ENCODE measurements at places on chromosomes 13 and 19. TPM values are rescaled to one million over a fixed set of nuclear protein-coding genes. Genes with fewer than 3 reads are reported as not detected.

- DNase-seq: no peak
Measured at GRCh38 chr19:29831041-29831548, 19.3 kb downstream of the CCNE1 start.

DNA sequence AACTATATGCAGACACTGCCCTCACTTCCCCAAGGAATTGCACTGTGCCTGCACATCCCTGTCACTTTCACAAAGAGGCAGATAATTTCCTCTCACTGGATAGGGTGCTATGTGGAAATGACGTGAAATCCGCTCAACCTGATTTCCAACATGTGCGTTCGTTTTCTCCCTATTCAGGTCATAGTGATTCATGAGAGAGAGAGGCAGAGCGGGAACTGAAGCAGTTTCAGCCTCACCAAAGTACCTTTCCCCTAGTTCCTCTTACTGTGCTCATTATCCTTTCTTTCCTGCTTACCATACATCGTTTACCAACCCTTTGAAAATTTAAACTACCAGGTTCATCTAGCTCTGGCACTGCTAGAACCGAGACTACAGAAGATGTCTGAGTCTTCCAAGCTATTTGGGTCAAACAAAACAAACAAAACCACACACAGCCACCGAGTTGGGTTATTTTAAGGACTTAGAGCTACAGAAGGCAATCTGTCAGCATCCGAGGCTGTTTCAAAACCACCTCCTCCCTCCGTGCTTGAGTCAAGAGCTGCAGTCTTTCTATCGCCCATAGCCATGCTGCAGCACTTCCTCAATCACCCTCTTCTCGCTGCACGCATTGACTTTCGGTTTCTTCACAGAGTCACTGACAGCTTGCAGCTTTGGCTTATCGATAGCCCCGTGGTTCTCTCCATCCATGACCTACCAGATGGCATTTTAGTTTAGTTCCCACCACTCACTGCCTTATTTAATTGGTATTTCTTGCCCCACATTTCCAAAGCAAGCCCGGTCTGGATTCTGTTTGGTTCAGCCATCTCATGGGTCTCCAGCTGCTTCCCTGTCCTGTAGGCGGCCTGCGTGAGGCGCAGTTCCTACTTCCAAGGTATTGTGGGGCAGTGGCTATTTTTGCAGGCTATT is 1395.8 kb downstream of the EFNB2 start:
- DNase-seq: no peak

- no peak for DNase-seq
Measured at GRCh38 chr13:26621731-26622401, 64.4 kb downstream of the WASF3 start.

DNA sequence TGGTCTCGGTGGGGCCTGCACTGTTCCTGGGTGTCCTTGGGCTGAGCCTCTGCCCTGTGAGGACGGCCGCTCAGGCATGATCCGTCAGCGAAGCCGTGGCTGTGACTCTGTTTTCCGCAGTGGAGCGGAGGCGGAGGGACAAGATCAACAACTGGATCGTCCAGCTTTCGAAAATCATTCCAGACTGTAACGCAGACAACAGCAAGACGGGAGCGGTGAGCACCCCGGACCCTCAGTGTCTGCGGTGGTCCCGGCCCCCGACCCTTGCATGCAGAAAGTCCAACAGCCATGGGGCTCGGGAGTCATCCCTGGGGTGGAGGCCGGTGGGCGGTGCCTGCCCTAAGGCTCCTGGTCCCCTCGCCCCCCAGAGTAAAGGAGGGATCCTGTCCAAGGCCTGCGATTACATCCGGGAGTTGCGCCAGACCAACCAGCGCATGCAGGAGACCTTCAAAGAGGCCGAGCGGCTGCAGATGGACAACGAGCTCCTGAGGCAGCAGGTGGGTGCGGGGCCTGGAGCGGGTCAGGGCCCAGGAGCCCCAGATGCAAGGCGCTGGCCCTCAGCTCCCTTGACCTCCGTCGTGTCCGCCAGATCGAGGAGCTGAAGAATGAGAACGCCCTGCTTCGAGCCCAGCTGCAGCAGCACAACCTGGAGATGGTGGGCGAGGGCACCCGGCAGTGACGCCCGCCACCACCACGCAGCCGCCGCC is 3.6 kb upstream of the HAMP start:
- no peak for DNase-seq

GRCh38 chr13:111280681-111281585 is 39.5 kb upstream of the TEX29 start:
- no peak for DNase-seq

GRCh38 chr19:778910-779653 is 18.2 kb upstream of the PTBP1 start:
- DNase-seq: no peak

GRCh38 chr19:3369337-3370213 is 3.2 kb downstream of the NFIC start:
- DNase-seq: no peak

DNA sequence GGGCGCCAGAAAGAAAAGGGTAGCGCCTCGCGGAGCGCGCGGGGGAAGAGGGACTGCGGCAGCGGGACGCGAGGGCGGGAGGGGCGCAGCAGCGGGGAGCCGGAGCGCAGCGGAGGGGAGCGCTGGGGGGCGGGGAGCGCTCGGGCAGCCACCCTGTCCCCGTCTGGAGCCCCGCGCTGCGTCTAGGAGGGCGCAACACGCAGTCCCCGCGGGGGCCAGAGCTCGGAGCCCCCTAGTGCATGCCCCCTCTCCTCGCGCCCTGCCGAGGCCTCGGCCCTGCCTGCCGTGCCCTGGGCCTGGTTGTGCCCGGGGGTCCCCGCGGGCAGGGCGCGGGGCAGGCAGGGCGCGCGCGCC is 37.9 kb downstream of the SOX1 start:
- no peak for DNase-seq

- no peak for DNase-seq
Measured at GRCh38 chr13:39335721-39336120, 267.3 kb downstream of the LHFPL6 start.

- no peak for DNase-seq
Measured at GRCh38 chr13:35836446-35836845, 294.7 kb downstream of the DCLK1 start.

GRCh38 chr13:111900390-111901131 is 166.4 kb upstream of the SOX1 start:
- no peak for DNase-seq

- no peak for DNase-seq
Measured at GRCh38 chr13:23615395-23616081, 45.3 kb downstream of the TNFRSF19 start.

GRCh38 chr19:13100841-13101589 is 1.6 kb downstream of the LYL1 start:
- DNase-seq: no peak

- DNase-seq: no peak
Measured at GRCh38 chr13:97015661-97016350, 21.5 kb upstream of the OXGR1 start.

- no peak for DNase-seq
Measured at GRCh38 chr13:112734696-112735547, 45.1 kb downstream of the ATP11A start.

- no peak for DNase-seq
Measured at GRCh38 chr13:99326012-99326411, 18.8 kb upstream of the GPR183 start.

DNA sequence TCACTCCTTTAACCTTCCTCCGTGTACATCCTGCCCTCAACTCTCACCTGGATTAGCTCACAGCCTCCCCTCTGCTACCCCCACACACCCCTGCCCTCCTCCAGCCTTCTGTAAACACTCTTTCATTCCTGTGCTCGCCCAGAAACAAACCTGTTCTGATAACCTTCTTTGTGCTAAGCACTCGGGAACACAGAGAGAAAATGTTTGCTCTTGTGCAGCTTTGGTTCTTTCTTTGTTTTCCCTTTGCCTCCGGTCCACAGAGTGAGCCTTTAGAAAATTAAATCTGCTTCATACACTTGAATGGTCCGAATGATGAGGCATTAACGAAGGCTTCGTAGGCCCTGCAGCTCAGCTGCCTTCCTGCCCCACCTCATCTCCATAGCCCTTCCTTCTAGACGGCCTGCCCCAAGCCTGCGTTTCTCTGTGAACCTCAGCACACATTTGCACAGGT is 6.6 kb upstream of the ZDHHC20 start:
- peak; percentile 27 for DNase-seq

DNA sequence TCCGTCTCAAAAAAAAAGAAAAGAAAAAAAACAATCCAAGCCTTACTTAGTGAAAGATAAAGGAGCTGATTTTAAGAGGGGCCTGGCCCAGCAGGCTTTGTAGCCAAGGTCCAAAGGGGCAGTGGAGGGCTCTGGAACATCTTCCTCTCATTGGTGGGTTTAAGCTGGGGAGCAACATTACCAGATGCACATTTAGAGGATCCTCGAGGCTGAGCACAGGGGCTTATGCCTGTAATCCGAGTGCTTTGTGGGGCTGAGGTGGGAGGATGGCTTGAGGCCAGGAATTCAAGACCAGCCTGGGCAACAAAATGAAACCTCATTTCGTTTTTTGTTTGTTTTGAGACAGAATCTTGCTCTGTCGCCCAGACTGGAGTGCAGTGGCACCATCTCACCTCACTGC is 8.0 kb upstream of the TMEM160 start:
- no peak for DNase-seq

DNA sequence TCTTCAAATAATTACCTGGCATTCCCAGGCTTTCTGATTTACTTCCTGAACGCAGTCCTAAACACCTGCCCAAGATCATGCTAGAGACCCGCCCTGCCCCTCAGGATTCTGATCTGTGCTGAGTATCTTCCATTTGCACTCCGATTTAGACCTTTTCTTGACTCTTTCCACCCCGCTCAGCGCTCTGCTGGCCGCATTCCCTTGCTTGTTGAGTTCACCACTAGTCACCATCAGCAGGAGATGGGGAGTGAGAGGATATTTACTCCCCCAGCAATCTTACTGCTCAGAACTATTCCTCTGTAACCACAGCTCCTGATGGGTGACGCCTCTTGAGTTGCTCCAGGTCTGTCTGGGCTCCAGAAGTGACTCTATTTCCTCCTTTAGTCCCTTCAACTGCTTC is 419.4 kb upstream of the MIR17HG start:
- no peak for DNase-seq

KLHL1 gene
- 0.33 TPM for total RNA-seq

KRTDAP gene
- total RNA-seq: 1.6 TPM

C19orf85 gene
- not detected for total RNA-seq

INAFM1 gene
- 11.8 TPM for total RNA-seq

KIRREL2 gene
- total RNA-seq: 97.5 TPM

SLC10A2 gene
- total RNA-seq: not detected

Data from progenitor cell of endocrine pancreas (in vitro differentiated cells).